Spleen (tissue), 13 donors: ENCODE measurements at places on chromosomes 2 and 18. TPM values are rescaled to one million over a fixed set of nuclear protein-coding genes. Genes with fewer than 3 reads are reported as not detected.

DNA sequence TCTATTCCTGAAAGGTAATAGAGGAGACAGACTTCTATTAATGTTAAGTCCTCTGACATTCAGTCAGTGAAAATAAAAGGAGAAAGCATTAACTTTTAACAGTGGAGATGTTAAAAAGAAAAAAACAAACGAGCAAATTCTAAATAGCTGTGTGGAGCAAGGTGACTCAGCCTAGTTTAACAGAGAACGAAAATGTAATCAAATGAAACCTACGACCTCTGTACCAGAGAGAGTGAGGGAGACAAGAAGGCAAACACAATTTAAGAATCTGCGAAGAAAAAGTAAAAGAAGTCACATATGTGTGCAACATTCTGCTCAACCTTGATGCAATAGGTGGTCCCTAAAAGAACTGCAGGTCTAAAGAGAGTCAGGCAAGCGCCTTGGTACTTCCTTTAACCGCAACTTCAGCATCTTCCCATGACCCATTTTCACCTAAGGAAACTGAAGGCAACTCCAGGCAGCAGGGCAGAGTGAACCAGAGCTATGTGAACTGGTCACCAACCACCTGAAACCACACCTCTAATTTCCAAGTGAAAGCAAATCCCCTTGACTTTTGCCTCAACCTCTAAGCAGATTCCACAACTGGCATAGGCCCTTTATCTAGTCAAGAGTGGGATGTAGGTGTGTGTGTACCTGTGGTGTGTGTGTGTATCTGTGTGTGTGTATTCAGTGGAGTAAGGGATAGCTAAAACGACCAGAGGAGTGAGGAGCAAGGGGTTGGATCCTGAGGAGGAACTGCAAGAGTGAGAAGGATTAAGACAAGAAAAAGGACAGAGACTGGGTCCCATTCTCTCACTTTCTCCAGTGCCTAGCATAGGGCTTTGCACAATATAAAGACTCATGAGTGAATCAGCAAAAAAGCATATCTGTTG is 43.0 kb downstream of the FIGN start:
- H3K4me3 ChIP-seq: no peak overlapping the region
- H3K36me3 ChIP-seq: no peaks in the 10 kb centered on the region
- no peaks in the 10 kb centered on the region for H3K4me1 ChIP-seq
- no peaks in the 10 kb centered on the region for H3K27me3 ChIP-seq
- DNase-seq: no peak
- H3K27ac ChIP-seq: no peak overlapping the region

The NOL4 gene
- total RNA-seq: 0.46 TPM

GRCh38 chr2:105364436-105365139 is 27.2 kb downstream of the C2orf49 start:
- no peaks in the 10 kb centered on the region for H3K4me1 ChIP-seq
- no peaks in the 10 kb centered on the region for H3K27me3 ChIP-seq
- H3K27ac ChIP-seq: no peak overlapping the region
- DNase-seq: no peak

GRCh38 chr2:8543383-8544170 is 138.3 kb upstream of the ID2 start:
- peaks cover 93% of the 10 kb centered on the region for H3K4me1 ChIP-seq
- DNase-seq: peak; percentile 89
- H3K36me3 ChIP-seq: no peaks in the 10 kb centered on the region
- peaks cover 46% of the 10 kb centered on the region for H3K27me3 ChIP-seq

The KCTD1 gene
- total RNA-seq: 6.0 TPM

The UNC80 gene
- 0.69 TPM for total RNA-seq

- no peaks in the 10 kb centered on the region for H3K36me3 ChIP-seq
- H3K4me3 ChIP-seq: no peak overlapping the region
- H3K4me1 ChIP-seq: peaks cover 8% of the 10 kb centered on the region
Observed at GRCh38 chr2:191840921-191841320, 6.0 kb downstream of the CAVIN2 start.

The OR6B2 gene
- not detected for total RNA-seq

The UGT1A3 gene
- not detected for total RNA-seq

DNA sequence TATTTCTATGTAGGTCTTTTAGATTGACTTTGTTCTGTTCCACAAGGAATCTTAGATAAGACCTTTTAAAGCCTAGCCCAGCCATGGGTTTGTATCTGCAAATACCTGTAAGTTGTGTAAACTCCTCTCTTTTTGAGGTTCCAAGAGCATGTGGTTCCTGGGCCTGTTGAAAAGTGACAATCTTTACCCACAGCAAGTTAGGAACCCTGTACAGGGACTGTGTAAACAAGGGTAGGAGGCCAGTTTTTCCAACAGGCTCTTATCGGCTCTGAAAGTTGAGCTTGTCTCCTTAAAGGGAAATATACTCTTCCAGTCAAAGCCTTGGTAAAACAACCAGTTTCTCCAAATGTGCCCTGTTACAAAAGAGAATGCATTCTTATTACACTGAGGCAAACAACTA is 15.3 kb upstream of the ASXL3 start:
- no peaks in the 10 kb centered on the region for H3K27me3 ChIP-seq
- no peak for DNase-seq
- no peaks in the 10 kb centered on the region for H3K4me1 ChIP-seq
- H3K4me3 ChIP-seq: no peak overlapping the region

GRCh38 chr2:195562570-195563566 is 94.2 kb upstream of the SLC39A10 start:
- no peaks in the 10 kb centered on the region for H3K27me3 ChIP-seq
- peak overlapping the region; percentile 85 for H3K27ac ChIP-seq
- peaks cover 23% of the 10 kb centered on the region for H3K4me1 ChIP-seq
- no peak overlapping the region for H3K4me3 ChIP-seq
- H3K36me3 ChIP-seq: no peaks in the 10 kb centered on the region
- peak; percentile 56 for DNase-seq

The TMEM200C gene
- total RNA-seq: 2.5 TPM

- H3K27ac ChIP-seq: no peak overlapping the region
- H3K4me3 ChIP-seq: no peak overlapping the region
- no peak for DNase-seq
- no peaks in the 10 kb centered on the region for H3K36me3 ChIP-seq
- no peaks in the 10 kb centered on the region for H3K4me1 ChIP-seq
Observed at GRCh38 chr2:219752726-219753125, 125.3 kb downstream of the SLC4A3 start.

GRCh38 chr2:208999911-209000310 is 423.9 kb upstream of the MAP2 start:
- no peak overlapping the region for H3K4me3 ChIP-seq
- H3K4me1 ChIP-seq: no peaks in the 10 kb centered on the region
- H3K27ac ChIP-seq: no peak overlapping the region

The IL1F10 gene
- not detected for total RNA-seq

- peaks cover 45% of the 10 kb centered on the region for H3K4me1 ChIP-seq
- no peak overlapping the region for H3K27ac ChIP-seq
- peak; percentile 64 for DNase-seq
- no peaks in the 10 kb centered on the region for H3K27me3 ChIP-seq
Observed at GRCh38 chr2:26459991-26460612, 17.8 kb downstream of the OTOF start.

The ANKRD53 gene
- 0.88 TPM for total RNA-seq

DNA sequence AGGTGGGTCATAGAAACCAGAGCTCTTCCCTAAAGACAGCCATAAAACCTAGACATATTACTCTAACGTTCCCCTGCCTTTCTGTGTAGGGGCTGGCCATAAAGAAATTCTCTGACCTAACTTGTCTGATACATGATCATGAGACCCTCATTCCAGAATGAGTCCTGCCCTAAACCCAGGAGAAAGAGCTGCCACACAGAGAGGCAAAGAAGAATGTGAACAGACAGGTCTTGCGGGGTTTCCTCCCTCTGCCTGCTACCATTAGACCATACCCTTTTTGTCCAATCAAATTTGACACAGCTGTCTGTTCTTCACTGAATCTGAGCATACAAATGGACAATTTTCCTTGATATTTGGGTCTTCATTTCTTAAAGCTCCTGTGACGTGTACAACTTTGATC is 198.8 kb upstream of the LHCGR start:
- H3K27me3 ChIP-seq: no peaks in the 10 kb centered on the region
- no peak overlapping the region for H3K4me3 ChIP-seq
- DNase-seq: no peak
- no peaks in the 10 kb centered on the region for H3K4me1 ChIP-seq
- H3K36me3 ChIP-seq: no peaks in the 10 kb centered on the region
- H3K27ac ChIP-seq: no peak overlapping the region

- peaks cover 40% of the 10 kb centered on the region for H3K4me1 ChIP-seq
- peak within 1 kb of the TSS; percentile 66 for H3K4me3 ChIP-seq
- DNase-seq: peak; percentile 98
- no peaks in the 10 kb centered on the region for H3K36me3 ChIP-seq
- no peaks in the 10 kb centered on the region for H3K27me3 ChIP-seq
- peak within 1 kb of the TSS; percentile 100 for H3K27ac ChIP-seq
Observed at GRCh38 chr2:86195055-86195807, at the start of gene IMMT. IMMT (minus strand) TSS chr2:86195462; CDS start chr2:86195382, 80 bp downstream.

The SOCS6 gene
- 6.6 TPM for total RNA-seq

DNA sequence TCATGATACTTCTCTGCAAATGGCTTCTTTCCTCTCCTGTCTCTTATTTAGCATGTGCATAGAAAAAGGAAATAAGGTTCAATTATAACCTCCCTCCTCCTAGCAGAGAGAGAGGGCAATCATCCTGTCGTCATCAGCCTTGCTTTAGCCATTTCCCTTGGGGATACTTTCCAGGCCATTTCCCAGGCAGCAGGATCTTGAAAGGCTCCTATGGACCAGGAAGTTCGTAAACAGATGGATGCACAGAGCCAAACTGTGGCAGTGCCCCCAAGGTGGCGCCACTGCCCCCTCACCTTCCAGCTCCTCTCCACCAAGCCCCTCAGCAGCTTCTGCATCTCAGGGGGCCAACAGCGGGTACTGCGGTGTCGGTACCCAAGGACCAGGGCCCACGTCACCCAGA is 157.4 kb downstream of the DTNA start:
- H3K27ac ChIP-seq: no peak overlapping the region
- peaks cover 5% of the 10 kb centered on the region for H3K36me3 ChIP-seq
- H3K4me1 ChIP-seq: no peaks in the 10 kb centered on the region

- DNase-seq: no peak
- no peaks in the 10 kb centered on the region for H3K36me3 ChIP-seq
- no peaks in the 10 kb centered on the region for H3K27me3 ChIP-seq
- H3K27ac ChIP-seq: no peak overlapping the region
Observed at GRCh38 chr2:37318401-37318800, 6.2 kb downstream of the PRKD3 start.

DNA sequence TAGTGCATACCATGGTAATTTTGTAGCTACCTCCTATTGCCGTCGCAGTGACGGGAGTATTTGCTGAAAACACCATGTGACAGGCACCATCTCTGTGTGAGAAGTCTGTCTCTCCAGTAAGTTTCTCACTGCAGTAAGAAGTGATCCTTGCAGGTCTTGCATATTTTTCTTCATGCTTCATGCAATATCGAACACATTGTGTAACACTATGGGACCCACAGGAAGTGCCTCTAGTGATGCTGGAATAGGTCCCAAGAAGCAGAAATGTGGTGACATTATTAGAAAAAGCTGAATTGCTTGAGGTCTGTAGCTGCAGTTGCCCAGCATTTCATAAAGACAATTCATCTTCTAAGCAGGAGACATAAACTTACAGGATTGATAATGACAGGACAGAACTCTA is 167.6 kb downstream of the DCDC2C start:
- H3K27me3 ChIP-seq: no peaks in the 10 kb centered on the region
- no peak overlapping the region for H3K4me3 ChIP-seq
- no peak for DNase-seq

The PRKAG3 gene
- not detected for total RNA-seq

- peaks cover 33% of the 10 kb centered on the region for H3K4me1 ChIP-seq
- H3K27me3 ChIP-seq: no peaks in the 10 kb centered on the region
- H3K27ac ChIP-seq: no peak overlapping the region
- H3K36me3 ChIP-seq: no peaks in the 10 kb centered on the region
- DNase-seq: no peak
Observed at GRCh38 chr18:44789710-44790109, 109.0 kb downstream of the SETBP1 start.

The SH3BP4 gene
- total RNA-seq: 20.4 TPM

The STPG4 gene
- total RNA-seq: 1.3 TPM

DNA sequence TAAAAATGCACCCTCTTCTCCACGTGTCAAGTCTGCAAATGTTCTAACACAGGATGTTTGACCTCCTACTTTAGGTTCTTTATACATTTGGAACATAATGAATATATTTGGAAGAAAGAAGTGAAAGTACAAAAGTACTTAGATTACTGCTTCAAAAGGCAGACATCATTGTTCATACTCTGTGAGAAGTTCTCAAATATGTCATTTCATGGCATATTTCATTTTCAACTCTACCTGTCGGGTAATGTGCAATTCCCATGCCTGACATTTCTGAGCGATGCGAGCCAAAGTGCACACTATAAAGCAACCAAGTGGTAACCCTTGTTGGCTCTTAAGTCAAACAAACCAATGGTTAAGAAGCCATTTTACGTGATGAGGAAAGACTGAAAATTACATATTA is 7.0 kb downstream of the BUB1 start:
- H3K27ac ChIP-seq: no peak overlapping the region
- H3K36me3 ChIP-seq: peaks cover 78% of the 10 kb centered on the region
- no peaks in the 10 kb centered on the region for H3K27me3 ChIP-seq

GRCh38 chr2:128309280-128310093 is 9.2 kb downstream of the HS6ST1 start:
- H3K27ac ChIP-seq: peak overlapping the region; percentile 78
- peak; percentile 80 for DNase-seq
- no peaks in the 10 kb centered on the region for H3K27me3 ChIP-seq
- no peaks in the 10 kb centered on the region for H3K36me3 ChIP-seq
- peaks cover 98% of the 10 kb centered on the region for H3K4me1 ChIP-seq

DNA sequence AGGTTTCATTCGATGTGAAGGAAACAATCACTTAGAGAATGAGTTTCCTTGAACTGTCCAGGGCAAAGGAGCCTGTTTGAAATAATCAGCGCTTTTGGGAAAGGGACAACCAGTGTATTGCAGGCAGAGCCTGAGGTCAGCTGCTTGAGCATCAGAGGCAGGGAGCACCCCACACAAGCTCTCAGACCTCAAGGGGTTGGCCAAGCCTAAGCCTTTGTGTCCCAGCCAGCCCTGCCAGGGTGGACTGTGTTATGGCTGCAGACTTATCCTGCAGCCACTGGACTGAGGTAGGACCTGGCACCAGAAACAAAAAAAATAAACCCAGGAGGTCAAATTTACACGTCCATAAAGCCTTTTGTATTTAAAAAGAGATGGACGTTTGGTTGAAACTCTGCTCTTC is 228.3 kb downstream of the SEPTIN10 start:
- no peak overlapping the region for H3K27ac ChIP-seq
- H3K27me3 ChIP-seq: no peaks in the 10 kb centered on the region
- no peak overlapping the region for H3K4me3 ChIP-seq
- H3K36me3 ChIP-seq: no peaks in the 10 kb centered on the region
